Right lung (tissue), 10 donors: ENCODE measurements at places on chromosomes 4 and X. TPM values are rescaled to one million over a fixed set of nuclear protein-coding genes. Genes with fewer than 3 reads are reported as not detected.

The POU4F2 gene
- polyA plus RNA-seq = not detected

The DUX4 gene
- polyA plus RNA-seq = not detected

The XAGE1A gene
- polyA plus RNA-seq = not detected

The GAGE1 gene
- polyA plus RNA-seq = not detected

The CASP6 gene
- 57.3 TPM for polyA plus RNA-seq
